Activated CD4-positive, alpha-beta memory T cell treated with anti-CD3 and anti-CD28 coated beads, Interleukin-2, amount 10 ng/mL, durations not matched to agents 7 days and 5 days (primary cell): ENCODE measurements at places on chromosomes 3 and 15.

DNA sequence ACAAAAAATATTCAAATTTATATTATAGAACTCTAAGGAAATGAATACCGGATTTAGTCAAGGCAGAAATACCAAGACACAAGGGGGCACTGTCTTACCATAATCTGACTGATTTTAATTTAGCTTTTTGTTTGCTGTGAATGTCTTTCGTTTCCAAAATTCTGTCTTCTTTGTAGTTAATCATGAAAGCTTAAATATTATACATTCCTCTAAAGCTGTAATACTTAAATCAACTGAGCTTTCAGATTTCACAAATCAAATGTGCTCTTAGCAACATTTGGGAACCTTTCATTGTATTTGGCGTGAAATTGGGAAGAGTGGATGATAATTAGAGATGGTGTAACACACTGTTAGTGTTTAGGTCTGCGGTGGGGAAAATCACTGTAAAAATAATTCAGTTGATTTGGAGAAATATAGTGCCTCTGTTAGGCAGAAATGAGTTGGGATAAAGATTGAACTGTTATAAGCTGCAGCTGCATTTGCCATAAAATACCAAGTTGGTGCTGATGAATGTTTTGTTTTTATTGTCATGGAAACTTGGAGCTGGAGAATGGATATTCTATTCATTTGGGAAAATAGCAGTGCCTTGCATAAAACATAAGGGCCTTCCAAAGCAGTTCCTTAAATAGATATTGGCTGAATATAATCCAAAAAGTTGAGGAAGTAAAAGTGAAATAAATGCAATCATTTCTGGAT lies 228.2 kb downstream of the TCF12 start:
- no peaks in the 10 kb centered on the region for H3K27me3 ChIP-seq
- H3K27ac ChIP-seq = no peak overlapping the region
- DNase-seq = no peak
- no peak overlapping the region for H3K4me3 ChIP-seq

GRCh38 chr3:78645628-78646310 lies 1122.0 kb downstream of the ROBO1 start:
- H3K27ac ChIP-seq = no peak overlapping the region
- H3K4me1 ChIP-seq = no peaks in the 10 kb centered on the region
- no peaks in the 10 kb centered on the region for H3K36me3 ChIP-seq
- no peak for DNase-seq
- H3K27me3 ChIP-seq = no peaks in the 10 kb centered on the region

DNA sequence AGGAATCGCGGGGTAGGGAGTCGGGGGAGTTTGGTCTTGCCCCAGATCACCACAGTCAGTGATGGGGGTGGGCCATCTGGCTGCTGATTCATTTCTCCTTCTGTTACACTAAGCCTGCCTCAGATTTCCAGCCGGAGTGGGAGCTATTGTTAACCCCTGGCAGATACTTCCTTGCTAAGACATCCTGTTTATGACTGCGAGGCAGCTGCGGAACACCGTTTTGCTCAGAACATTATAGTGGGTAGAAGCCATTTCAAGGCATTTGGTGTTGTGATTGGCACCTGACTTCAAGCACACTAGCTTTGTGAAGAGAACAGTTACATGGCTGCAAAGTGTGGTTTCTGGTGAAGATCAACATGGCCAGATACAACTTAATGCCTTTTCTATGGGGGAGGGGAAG lies 73.8 kb downstream of the FLNB start:
- peaks cover 24% of the 10 kb centered on the region for H3K4me1 ChIP-seq
- no peaks in the 10 kb centered on the region for H3K27me3 ChIP-seq
- DNase-seq = no peak
- H3K4me3 ChIP-seq = no peak overlapping the region

- peaks cover 9% of the 10 kb centered on the region for H3K36me3 ChIP-seq
- no peak overlapping the region for H3K4me3 ChIP-seq
- no peak for DNase-seq
- H3K4me1 ChIP-seq = peaks cover 64% of the 10 kb centered on the region
- no peak overlapping the region for H3K27ac ChIP-seq
Measured at GRCh38 chr15:68800875-68801274, 19.8 kb downstream of the ANP32A start.

GRCh38 chr15:64232400-64232799 lies 69.6 kb upstream of the PPIB start:
- no peak for DNase-seq
- no peak overlapping the region for H3K27ac ChIP-seq
- no peak overlapping the region for H3K4me3 ChIP-seq
- peaks cover 16% of the 10 kb centered on the region for H3K36me3 ChIP-seq
- H3K27me3 ChIP-seq = no peaks in the 10 kb centered on the region

- H3K27ac ChIP-seq = no peak overlapping the region
- H3K27me3 ChIP-seq = peaks cover 8% of the 10 kb centered on the region
- no peak overlapping the region for H3K4me3 ChIP-seq
- no peaks in the 10 kb centered on the region for H3K4me1 ChIP-seq
- no peaks in the 10 kb centered on the region for H3K36me3 ChIP-seq
Measured at GRCh38 chr3:132253262-132253878, 63.8 kb upstream of the ACP3 start.

DNA sequence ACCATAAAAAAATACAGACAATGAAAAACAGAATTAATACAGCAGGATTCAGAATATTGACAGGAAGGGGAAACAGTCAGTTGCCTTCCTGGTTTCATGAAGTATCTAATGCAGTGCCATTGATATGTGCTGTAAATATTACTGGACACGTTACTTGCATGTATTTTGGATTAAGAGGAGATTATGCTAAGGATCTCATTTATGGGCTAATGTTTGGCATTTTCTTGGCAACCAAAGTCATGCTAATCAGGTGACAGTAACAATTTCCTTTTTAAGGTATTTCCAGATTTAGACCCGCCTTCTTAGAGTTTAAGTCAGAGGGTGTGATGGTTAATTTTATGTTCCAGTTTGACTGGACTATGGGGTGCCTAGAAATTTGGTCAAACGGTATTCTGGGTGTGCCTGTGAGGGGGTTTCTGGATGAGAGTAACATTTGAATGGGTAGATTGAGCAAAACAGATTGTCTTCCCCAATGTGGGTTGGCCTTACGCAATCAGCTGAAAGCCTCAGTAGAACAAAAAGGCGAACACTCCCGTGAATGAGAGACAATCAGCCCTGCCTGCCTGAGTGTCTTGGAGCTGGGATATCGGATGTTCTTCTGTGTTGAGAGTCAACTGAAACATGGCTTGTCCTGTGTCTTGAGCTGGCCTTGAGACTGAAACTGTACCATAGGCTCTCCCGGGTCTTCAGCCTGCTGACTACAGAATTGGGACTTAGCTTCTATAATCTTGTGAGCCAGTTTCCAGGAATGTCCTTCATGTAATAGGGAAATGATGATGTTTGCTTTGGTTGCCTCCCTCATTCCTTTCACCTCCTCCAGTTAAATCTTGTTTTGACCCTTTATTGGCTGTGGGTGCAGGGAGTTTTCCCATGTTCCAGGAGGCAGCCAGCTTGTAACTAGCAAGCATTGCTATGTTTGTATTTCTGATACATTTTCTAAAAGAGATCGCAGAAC lies 10.5 kb downstream of the SQOR start:
- peak overlapping the region; percentile 30 for H3K4me3 ChIP-seq
- H3K27ac ChIP-seq = peak overlapping the region; percentile 62
- H3K36me3 ChIP-seq = peaks cover 59% of the 10 kb centered on the region
- H3K27me3 ChIP-seq = no peaks in the 10 kb centered on the region
- peak; percentile 36 for DNase-seq
